Neural crest cell (in vitro differentiated cells): ENCODE measurements at places on chromosomes 3 and 15. TPM values are rescaled to one million over a fixed set of nuclear protein-coding genes. Genes with fewer than 3 reads are reported as not detected.

GRCh38 chr15:57947781-57948180, 117.7 kb downstream of the ALDH1A2 start:
- no peak overlapping the region for H3K27ac ChIP-seq
- no peak for DNase-seq

DNA sequence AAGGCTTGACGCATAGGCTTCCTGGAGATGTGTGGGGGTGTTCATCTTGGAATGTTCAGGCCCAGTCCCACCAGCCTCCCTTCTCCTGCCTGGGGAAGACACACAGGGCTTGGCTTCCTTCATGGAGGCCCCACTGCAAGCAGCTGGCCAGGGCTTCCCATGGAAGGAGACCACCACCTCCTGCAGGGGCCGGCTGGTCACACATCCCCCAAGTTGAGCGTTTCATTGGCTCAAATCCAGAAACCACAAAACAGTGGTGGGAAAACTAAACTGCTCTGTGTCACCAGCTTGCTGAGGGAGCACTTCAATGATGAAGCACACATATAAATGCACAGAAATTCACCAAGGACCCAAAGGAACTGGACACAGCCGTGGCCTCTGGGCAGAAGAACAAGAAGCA, 8.3 kb downstream of the IQSEC1 start:
- no peak overlapping the region for H3K4me3 ChIP-seq
- H3K27ac ChIP-seq: no peak overlapping the region
- peaks cover 17% of the 10 kb centered on the region for H3K4me1 ChIP-seq
- no peaks in the 10 kb centered on the region for H3K27me3 ChIP-seq
- no peak for DNase-seq

GRCh38 chr15:72285402-72285801, 13.0 kb upstream of the PARP6 start:
- no peaks in the 10 kb centered on the region for H3K36me3 ChIP-seq
- H3K27me3 ChIP-seq: no peaks in the 10 kb centered on the region
- no peaks in the 10 kb centered on the region for H3K4me1 ChIP-seq
- no peak overlapping the region for H3K4me3 ChIP-seq
- H3K27ac ChIP-seq: no peak overlapping the region

- no peaks in the 10 kb centered on the region for H3K4me1 ChIP-seq
- peaks cover 8% of the 10 kb centered on the region for H3K36me3 ChIP-seq
- peak; percentile 79 for DNase-seq
- no peaks in the 10 kb centered on the region for H3K27me3 ChIP-seq
- no peak overlapping the region for H3K4me3 ChIP-seq
These were observed 18.7 kb downstream of the AP3S2 start for GRCh38 chr15:89874926-89875564.

- H3K27me3 ChIP-seq: no peaks in the 10 kb centered on the region
- H3K4me1 ChIP-seq: peaks cover 4% of the 10 kb centered on the region
- no peak overlapping the region for H3K4me3 ChIP-seq
- H3K27ac ChIP-seq: no peak overlapping the region
These were observed 704.2 kb downstream of the ROBO1 start for GRCh38 chr3:79063624-79064023.

- H3K27ac ChIP-seq: no peak overlapping the region
- H3K4me1 ChIP-seq: no peaks in the 10 kb centered on the region
- no peaks in the 10 kb centered on the region for H3K27me3 ChIP-seq
- no peaks in the 10 kb centered on the region for H3K36me3 ChIP-seq
These were observed 272.8 kb upstream of the TTC14 start for GRCh38 chr3:180329187-180329586.

Gene PLA2G4E
- total RNA-seq: not detected in 2 replicates

Gene ATP2C1
- 66.8 and 73.8 TPM in 2 replicates for total RNA-seq
